ENCODE measurements at places on chromosomes 12 and 14.

DNA sequence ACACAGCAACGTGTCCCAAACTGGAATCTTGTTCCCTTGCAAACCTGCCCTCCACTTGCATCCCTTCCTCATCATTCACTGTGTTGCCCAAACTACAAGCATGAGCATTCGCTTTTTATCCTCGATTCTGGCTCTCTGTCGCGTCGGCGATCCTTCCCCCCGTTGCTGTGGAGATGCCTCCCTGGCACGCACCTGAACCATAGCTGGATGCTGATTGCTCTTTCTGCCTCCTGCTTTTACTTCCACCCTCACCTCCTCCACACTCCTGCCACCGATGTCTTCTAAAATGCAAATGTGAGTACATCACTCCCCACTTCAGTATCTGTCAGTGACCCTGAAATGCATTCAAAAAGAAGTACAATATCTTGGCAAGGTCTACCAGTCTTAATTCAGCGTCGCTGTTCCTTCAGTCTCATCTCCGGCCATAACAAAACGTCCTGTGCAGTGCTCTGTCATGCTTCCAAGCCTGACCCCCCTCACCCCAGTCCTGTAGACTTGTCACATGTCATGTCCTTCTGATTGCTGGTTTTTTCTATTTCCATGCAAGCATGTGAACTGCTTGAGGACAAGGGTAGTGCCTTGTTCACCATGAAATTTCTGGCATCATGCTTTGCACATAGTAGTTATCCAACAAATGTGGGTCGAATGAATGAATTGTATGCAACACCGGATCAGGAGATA is 2.5 kb upstream of the PPP2R5C start:
- DNase-seq: no peak

- no peak for DNase-seq
Observed at GRCh38 chr12:114913871-114914801, 230.2 kb upstream of the TBX3 start.

- DNase-seq: no peak
Observed at GRCh38 chr12:2550561-2551411, 244.0 kb upstream of the FKBP4 start.

DNA sequence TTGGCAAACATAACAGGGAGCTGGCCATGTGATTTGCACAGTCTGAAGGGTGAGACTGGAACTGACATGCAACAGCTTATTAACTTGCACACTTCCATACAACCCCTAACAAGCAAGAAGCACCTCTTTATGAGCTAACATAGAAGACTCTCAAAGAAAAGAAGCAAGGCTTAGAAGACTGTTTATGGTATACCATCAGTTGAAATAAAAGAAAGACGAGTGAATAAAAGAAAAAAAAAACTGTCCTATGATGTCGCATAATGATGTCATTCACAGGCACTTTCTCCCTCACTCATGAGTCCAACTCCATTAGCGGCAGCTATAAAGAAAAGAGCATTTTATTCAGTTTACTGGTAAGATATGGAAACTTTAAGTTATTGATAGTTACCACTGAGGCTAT is 3.3 kb upstream of the MDM1 start:
- no peak for DNase-seq

All from stimulated activated CD4-positive, alpha-beta T cell treated with anti-CD3 and anti-CD28 coated beads, Interleukin-4, amount 100 ng/mL, for 1 hour (primary cell).